ENCODE measurements at places on chromosomes 4 and X.
A peak's percentile ranks its signal among the peaks of the same experiment; 100 is the strongest.

DNA sequence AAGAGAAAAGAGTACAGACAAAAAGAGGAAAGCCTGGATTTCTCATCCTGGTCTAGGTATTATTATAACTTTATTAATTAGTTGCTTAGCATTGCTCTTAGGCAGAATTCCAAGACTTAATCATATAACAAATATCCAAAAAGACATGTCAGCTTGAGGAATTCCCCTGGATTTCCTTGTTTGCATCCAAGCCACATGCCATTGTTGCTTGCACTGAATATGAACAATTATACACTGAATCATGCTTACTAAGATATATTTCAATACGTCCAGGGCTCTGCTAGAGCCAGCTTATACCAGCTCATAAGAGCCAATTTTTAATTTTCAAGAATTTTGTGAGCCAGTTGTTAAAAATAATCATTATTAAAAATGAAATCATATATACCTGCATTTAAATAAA, 5.5 kb upstream of the TLR10 start:
- no peak for DNase-seq

GRCh38 chrX:108275732-108276131, 162.5 kb downstream of the COL4A6 start:
- no peak for DNase-seq

- no peak for DNase-seq
Measured at GRCh38 chr4:106463622-106464021, 95.0 kb upstream of the GIMD1 start.

GRCh38 chrX:119502727-119503483, 34.7 kb downstream of the SLC25A5 start:
- DNase-seq = no peak

- no peak for DNase-seq
Measured at GRCh38 chrX:43817444-43817843, 64.8 kb downstream of the MAOB start.

- no peak for DNase-seq
Measured at GRCh38 chrX:105527759-105528158, 294.6 kb upstream of the NRK start.

DNA sequence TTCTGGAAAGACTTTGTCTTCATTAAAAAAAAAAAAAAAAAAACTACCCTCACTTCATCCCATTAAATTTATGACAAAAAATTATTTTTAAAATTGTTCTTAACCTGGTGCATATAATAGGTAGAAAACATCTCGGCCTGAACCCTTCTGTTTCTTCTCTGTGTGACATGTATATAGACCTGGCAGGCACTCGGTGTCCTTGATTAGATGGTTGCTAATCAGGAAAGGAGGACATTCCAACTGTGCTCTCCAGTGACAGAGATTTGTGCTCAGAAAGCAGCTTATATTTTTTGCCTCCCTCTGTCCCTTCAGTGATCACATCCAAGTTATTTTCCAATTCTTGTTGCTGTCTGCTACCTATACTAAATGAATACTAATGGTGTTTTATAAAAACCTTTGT, 355.6 kb downstream of the CBLL2 start:
- DNase-seq = no peak

GRCh38 chr4:82403725-82404124, 26.5 kb downstream of the HNRNPDL start:
- DNase-seq = no peak

- DNase-seq = peak; percentile 1
Measured at GRCh38 chrX:96685210-96686099, 813 bp downstream of the DIAPH2 start.

DNA sequence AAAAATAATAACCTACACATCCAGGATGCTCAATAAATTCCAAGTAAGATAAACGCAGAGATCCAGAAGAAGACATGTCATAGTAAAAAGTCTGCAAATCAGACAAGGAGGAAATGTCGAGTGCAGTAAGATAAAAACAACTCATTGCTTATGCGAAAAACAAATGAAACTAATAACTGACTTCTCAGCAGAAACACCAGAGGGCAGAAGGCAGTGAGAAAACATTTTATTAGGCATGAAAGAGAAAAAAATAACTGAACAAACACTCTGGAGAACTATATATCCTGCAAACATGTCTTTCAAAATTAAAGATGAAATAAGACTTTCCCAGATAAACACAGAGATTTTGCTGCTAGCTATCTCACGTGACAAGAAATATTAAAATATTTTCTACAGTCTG, 201.3 kb upstream of the CTSO start:
- DNase-seq = no peak

DNA sequence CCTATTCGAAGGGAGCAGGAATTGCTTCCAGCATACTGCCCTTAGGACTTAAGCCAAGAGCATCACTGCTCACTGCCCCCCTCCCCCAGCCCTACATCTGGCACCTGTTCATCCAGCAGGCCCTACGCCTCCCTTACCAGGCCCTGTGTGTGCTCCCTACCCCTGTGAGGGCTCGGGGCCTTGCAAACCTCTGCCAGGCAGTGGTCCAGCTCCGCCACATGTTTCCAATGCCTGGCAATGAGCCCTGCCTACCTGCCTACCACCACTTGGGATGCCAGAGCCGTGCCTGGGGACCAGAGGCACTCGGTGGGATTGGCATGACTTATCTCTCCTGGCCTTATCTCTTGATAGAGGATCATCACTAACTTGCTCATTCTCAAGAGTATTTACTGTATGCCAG, 27.5 kb upstream of the MTM1 start:
- no peak for DNase-seq

DNA sequence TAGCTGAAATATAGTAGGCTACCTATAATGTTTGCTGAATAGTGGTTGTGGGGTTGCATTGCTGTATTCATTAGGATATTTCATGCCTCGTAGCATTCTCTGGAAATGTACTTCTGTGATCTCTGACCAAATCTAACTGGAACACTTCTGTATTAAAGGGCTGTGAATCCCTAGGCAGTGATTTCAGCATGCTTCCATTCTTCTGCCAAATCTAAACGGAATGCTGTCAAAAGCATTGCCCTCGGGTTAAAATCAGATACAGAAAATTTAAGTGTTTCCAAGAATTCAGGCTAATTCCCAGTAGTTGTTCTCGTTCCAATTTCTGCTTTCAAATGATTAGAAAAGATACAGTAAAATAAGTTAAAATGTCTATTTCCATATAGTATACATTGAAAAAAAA, 1847.5 kb upstream of the IGFBP7 start:
- DNase-seq = no peak

DNA sequence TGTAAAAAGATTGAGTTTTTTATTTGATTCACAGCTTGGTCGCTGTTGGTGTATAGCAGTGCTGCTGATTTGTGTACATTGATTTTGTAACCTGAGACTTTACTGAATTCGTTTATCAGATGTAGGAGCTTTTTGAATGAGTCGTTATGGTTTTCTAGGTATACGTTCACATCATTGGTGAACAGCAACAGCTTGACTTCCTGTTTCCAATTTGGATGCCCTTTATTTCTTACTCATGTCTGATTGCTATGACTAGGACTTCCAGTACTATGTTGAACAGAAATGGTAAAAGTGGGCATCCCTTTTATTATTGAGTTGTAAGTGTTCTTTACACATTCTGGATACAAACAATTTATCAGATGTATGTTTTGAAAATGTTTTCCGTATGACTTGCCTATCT, 76.0 kb downstream of the ADGRG4 start:
- no peak for DNase-seq

- no peak for DNase-seq
Measured at GRCh38 chr4:157984285-157984911, 188.4 kb downstream of the GASK1B start.

GRCh38 chr4:25862411-25863346, at the start of gene SEL1L3:
Gene SEL1L3, minus strand, starts transcription at chr4:25862988. Its CDS starts 152 bp downstream, at chr4:25862836.
- DNase-seq = no peak

DNA sequence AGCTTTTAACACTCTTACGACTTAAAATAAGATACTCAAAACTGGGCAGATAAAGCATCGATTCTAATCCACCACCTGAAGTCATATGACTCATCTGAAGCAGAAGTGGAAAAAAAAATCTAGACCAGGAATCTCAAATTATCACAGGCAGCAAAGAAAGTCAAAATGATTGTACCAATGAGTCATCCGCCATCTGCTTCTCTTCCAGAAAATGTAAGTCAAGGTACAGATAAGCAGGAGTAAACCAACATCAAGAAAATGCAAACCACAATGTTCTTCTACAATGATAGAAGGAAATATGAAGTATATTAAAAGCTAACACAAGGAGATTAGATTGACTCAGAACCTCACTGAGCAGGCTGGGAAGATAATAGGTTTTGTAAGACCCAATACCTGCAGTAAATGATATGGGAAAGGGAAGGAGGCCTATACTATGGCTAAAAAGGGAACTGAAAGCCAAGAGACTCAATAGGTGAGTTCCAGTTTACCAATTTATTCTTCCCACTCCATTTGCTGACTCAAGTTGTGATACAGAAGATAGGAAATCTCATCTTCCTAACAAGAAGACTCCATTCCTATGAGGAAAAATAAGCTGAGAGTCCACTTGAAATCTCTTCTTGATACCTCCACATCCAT, 88.4 kb upstream of the TET2 start:
- DNase-seq = no peak

- no peak for DNase-seq
Measured at GRCh38 chrX:132954323-132954722, 4.1 kb downstream of the HS6ST2 start.

DNA sequence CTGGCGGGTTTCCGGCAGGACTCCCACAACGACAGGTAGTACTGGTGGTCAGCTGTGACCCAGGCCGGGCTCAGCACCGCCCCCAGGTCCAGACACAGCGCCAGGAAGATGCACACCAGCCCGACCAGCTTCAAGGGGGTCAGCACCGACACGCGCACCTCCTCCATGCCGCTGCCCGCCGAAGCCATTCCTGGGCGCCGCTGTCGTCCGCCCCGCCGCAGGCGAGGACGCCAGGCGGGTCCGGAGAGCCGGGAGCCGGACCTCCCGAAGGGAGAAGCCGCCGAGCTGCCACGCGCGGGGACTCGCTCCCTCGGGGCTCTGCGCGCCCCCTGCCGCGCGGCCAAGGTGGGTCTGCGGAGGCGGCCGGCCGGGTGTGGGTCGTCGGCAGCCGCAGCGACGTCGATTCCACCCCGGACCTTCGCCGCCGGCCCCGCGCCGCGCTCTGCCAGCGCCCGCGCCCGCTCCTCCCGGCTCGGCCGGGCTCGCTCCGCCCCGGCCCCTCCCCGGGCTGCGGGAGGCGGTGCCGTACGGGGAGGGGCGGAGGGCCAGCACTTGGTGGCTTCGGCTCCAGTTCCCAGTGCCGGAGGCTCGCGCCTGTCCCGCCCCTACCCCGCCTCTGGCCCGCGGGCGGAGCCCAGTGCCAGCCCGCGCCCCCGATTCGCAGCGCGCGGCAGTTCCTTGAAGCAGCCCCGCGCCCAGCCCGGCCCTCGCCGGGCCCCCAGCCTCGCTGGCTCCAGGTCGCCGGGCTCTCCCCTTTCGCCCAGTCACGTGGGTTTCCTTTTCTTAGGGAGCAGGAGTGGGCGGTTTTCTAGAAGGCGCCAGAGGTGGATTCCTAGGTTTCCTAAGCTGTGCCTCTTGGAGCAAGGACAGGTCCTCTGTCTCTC, at the start of gene TMEM47:
Gene TMEM47, minus strand, starts transcription at position 444 of the 884 bp plus-strand sequence. Its CDS starts 256 bp downstream, at position 188.
- no peak for DNase-seq

DNA sequence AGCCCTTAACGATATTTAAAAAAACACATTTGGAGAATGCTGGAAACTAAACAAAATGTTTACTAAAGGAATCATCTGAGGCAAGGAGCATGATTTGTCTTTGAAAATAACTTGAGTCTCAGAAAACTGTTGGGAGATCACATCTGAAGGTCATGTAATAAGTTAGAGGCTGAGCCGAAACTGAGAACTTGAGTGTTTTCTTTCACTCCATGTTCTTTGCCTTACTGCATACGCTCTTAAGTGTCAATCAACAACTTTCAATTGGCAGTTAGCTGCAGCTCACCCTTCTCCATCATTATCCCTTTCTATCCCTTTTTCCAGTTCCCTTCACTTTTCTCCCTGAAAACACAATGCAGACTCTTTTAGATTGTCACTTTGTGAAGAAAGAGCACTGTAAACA, 216.2 kb downstream of the ADGRA3 start:
- no peak for DNase-seq

GRCh38 chrX:80929251-80929650, 119.6 kb upstream of the BRWD3 start:
- DNase-seq = no peak

- DNase-seq = no peak
Measured at GRCh38 chrX:39935411-39936064, 162.2 kb downstream of the BCOR start.

GRCh38 chrX:130084631-130085237, 25.6 kb downstream of the ELF4 start:
- no peak for DNase-seq

- DNase-seq = no peak
Measured at GRCh38 chr4:134754301-134755019, 552.9 kb upstream of the PABPC4L start.

GRCh38 chrX:78800114-78800513, 52.6 kb downstream of the LPAR4 start:
- DNase-seq = no peak

DNA sequence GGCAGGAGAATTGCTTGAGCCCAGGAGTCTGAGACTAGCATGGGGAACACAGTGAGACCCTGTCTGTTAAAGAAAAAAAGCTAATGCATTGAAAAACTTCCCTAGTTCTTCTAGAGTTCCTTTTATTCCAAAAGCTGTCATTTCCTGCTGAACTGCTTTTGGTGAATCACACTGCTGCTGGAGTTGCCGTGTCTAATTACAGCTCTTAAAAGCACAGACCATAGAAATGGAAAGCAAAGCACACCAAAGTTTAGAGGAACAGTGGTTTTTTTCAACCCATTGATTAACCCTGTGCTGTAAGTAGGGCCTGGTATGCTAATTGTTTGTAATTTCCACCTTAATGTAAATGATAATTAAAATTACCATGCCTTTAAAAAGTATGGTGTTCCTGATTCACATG, 52.4 kb downstream of the SEPTIN11 start:
- no peak for DNase-seq

GRCh38 chr4:5968246-5968645, 50.0 kb downstream of the C4orf50 start:
- DNase-seq = no peak

- no peak for DNase-seq
Measured at GRCh38 chr4:7254736-7255487, 62.6 kb downstream of the SORCS2 start.

- DNase-seq = peak; percentile 9
Measured at GRCh38 chr4:99462875-99463464, 27.8 kb upstream of the ADH7 start.

DNA sequence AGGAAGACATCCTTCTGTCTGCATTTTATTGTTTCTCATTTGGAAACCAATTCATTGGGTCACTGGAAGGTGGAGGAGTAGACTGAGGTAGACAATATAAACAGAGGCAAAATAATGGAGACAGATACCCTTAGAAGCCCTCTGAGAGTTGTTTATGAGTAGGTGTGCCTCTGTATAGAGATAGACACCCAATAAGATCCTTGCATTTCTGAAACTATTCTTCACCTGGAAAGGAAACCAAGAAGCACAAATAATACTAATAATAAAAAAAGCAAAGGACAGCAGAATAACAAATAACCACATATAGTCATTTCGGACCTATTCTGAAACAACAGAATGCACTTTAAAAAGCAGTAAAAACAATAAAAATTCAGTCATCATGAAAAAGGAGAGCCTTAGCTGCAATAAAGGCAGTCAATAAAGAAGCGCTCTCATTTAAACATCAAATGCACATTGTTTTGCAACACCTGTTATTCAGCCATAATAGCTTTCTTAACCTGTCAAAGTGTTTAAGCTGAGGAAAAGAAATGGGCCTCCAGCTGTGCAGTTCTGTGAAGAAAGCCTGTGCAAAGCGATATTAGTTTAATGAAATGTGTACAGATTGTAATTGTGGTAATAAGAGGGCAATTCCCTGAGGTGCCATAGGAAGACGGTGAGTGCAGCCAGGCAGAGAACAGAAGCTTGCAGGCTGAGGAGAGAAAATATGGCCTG, 904.2 kb downstream of the STPG2 start:
- no peak for DNase-seq
